ENCODE measurements at places on chromosomes 7 and 10.

DNA sequence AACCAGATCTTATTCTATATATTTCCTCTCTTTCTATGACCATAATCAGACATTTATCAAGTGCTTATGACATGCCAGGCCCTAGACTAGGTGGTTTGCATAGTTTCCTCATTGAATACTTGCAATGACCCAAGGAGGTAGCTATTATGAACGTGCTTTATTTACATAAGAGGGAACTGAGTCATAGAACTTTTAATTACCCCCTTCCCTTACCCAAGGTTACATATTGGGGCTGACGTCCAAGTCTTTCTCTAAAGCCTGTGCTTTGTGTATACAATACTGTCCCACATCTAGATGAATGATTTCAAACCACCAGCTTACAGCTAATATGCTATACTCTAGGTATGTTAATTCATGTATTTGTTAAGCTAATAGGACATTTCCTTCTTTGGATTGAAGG is 91.9 kb upstream of the NPY start:
- no peak for DNase-seq

DNA sequence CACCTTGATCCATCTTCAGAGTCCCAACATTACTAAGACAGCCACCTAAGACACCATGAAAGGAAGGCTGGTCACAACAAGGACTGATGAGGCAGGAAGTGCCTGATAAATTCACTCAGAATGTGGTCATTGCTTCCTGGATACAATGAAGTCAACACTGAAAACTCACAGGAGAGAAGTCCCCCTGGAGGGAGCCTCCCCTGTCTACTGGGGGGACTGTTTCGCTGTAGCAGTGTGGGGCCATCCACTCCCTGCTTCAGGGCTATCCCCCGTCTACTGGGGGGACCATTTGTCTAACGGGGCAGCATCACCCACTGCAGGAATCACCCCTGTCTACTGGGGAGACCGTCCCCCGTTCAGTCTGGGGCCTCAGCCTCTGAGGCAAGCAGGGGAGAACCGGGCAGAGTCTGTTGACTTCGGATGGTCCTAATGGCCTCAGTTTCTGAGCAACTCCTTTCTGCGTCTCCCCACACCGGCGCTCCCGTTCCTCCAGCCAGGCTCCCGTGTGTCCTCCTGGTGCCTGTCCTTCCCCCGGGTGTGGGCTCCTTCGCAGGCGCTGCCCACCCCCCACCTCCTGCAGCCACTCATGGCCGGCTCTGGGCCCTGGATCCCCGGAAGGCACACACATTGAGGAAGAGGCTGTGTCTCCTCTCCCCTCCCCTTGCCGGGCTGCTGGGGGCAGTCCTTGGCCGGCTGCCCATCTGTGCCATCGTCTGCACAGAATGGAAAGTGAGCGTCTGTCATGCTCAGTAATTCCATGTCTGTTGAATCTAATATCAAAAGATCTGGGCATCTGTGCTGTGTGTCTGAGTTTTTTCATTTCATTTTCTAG is 59.9 kb upstream of the DNAJB6 start:
- DNase-seq, result no peak

- no peak for DNase-seq
Observed at GRCh38 chr10:26839966-26840627, 20.7 kb downstream of the ABI1 start.

GRCh38 chr10:63125459-63125858 is 7.7 kb upstream of the NRBF2 start:
- DNase-seq, result no peak

- no peak for DNase-seq
Observed at GRCh38 chr10:14491811-14492210, 161.1 kb upstream of the FRMD4A start.

- DNase-seq, result peak; percentile 13
Observed at GRCh38 chr7:494259-494687, 25.4 kb downstream of the PDGFA start.

DNA sequence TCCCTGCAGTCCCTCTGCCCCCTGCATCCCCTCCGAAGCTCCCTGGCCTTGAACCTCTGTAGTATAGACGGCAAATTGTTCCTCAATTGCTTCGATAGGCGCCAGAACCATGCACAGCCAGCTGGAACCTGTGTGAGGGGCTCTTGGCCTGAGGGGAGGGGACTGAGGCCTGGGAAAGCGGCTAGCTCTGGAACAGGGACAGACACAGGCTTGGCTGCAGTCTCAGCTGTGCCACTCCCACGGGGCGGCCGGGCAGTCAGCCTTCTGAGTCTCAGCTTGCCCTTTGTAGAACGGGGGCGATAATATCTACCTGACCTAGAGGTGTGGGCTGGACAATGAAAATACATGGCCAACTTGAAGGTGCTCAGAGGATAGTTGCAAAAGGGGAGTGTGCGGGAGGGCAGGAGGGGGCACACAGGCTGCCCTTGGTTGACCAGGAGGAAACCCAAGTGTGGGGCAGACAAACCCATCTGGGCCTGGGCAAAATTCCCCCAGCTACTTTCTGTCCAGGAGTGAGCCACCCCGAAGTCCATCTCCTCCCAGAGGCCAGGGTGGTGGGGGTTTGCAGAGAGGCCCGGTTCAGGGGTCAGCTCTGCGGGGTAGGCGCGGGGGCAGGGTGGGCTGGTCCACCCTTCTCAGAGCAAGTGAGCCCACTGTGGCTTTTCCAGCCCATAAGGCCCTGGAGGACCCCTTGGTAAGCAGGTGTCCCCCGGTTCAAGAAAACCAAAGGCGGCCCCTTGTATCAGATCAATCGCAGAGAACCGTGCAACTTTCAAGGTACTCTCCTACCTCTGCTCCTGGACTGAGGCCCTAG is 4.6 kb downstream of the CRYGN start:
- no peak for DNase-seq

DNA sequence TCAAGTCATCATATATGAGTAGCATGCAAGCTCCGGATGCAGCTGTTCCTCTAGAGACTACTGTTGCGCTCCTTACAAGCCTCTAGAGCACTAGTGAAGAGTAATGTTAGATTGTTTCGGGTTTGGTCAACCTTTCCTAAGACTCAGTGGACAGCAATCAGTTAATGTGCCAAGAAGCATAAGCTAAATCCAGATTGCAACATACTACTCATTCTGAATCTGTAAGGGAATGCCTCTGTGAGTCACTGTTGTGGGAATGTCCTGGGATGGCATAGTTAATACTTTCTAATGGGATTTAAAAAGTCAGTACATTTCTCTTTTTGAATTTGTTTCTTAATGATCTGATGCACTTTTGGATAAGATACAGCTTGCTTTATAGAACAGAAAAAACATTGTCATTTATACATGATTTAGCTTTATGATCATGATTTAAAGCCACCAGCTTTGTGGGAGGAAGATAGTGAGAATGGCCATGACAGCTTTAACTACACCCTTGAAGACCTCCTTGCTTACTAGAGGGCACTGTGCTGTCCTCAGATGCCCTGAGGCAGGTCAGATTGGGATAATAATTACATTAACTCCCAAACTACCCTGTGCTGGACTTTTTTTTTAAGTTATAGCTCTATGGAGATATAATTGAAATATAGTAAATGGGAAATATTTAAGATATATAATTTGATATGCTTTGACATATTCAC is 138.4 kb downstream of the SDK1 start:
- DNase-seq, result no peak
